Fibroblast of skin of right biceps (primary cell): ENCODE measurements at places on chromosomes 16 and 17.

GRCh38 chr17:44996304-44996703 lies 28.2 kb upstream of the C1QL1 start:
- DNase-seq = no peak

- no peak for DNase-seq
These were observed 99.2 kb downstream of the NTN1 start for GRCh38 chr17:9120471-9120870.

GRCh38 chr16:1054660-1055556 lies 17.6 kb upstream of the SSTR5 start:
- DNase-seq = peak; percentile 13

GRCh38 chr17:79813297-79814126 lies 16.6 kb upstream of the CBX8 start:
- DNase-seq = no peak

DNA sequence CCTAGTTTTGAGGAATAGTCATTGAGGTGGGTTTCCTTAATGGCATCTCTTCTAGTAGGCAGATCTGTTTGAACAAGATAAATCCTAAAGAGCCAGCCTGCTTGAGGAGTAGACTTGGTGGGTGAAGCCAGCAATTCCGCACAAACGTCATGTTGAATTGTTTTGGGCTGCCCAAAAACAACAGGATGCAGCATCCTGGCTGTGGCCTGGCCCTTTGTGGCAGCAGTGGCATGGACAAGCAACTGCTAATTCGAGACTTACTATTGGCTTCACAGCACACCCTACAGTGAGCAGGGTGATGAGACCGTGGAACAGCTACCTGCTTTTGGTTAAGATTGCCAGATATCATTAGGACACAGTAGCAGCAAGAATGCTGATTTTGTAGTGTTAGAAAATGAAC lies 9.3 kb upstream of the VPS4A start:
- DNase-seq = no peak
